ENCODE measurements at places on chromosomes 12 and 14. TPM values are rescaled to one million over a fixed set of nuclear protein-coding genes. Genes with fewer than 3 reads are reported as not detected.
A peak's percentile ranks its signal among the peaks of the same experiment; 100 is the strongest.

The PAPLN gene
- total RNA-seq, result 15.9 TPM

The HOXC6 gene
- total RNA-seq, result not detected

- no peaks in the 10 kb centered on the region for H3K4me1 ChIP-seq
- DNase-seq, result no peak
- no peaks in the 10 kb centered on the region for H3K27me3 ChIP-seq
- no peaks in the 10 kb centered on the region for H3K36me3 ChIP-seq
- no peak overlapping the region for H3K27ac ChIP-seq
- H3K4me3 ChIP-seq, result no peak overlapping the region
Measured at GRCh38 chr12:77218278-77218677, 152.9 kb upstream of the E2F7 start.

DNA sequence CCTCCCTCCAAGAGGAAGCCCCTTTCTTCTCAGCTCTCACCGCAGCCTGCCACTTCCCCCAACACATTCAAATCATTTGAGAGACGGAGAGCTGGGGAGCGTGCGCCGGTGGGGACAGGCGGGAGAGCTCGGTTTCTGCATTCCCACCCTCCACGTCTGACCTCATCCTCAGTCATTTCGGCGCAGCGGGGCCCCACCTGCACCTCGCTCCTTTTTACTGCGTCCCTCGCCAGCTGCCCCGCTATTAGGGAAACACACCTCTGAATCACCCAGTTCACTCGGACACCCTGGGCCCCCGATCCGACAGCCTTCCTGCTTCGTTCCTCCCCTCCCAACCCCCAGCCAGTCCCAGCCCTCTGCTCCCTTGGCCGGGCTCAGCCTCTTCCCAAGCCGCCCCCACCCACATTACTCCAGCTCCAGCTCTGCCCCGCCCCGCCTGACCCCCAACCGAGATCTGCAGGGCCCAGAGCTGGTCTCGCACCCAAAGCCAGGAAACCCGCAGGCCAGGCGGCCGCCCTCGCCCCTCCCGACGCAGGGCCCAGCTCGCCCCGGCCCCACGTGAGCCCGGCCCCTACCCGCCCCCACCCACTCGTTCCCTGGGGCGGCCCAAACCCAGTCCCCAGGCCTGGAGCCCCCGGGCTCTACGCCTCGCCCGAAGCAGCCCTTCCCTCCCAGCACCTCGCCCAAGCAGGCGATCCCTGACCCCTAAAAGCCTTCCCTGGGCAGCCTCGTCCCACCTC is 783 bp downstream of the CORO1C start:
- H3K27ac ChIP-seq, result peak overlapping the region; percentile 62
- H3K36me3 ChIP-seq, result no peaks in the 10 kb centered on the region
- peak; percentile 79 for DNase-seq
- H3K4me1 ChIP-seq, result no peaks in the 10 kb centered on the region
- H3K27me3 ChIP-seq, result no peaks in the 10 kb centered on the region

GRCh38 chr14:95240859-95241813 is 78.6 kb downstream of the CLMN start:
- H3K27me3 ChIP-seq, result no peaks in the 10 kb centered on the region
- no peak overlapping the region for H3K4me3 ChIP-seq
- no peak for DNase-seq
- H3K36me3 ChIP-seq, result no peaks in the 10 kb centered on the region
- H3K27ac ChIP-seq, result no peak overlapping the region
- H3K4me1 ChIP-seq, result peaks cover 5% of the 10 kb centered on the region

Data from H1 (cell line).